Inflammatory macrophage treated with lipopolysaccharide for 1 hour (primary cell): ENCODE measurements at places on chromosomes 3 and 15.

DNA sequence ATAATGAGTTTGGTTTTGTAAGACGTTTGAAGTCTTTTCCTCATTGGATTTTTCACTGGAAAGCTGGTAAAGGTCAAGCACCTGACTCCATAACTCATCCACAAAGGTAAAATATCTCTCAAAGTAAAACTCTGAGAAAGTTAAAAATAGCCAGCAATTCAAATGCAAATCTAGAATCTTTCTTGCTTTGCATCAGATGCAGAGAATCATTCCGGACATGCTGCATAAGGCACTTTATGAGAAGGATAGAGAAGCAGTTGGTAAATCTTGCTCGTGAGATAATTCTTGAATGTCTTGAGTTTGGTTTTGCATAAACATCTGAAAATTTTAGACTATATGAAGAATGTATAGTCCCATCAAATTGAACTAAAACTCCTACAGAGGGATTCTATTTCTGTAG is 9.1 kb downstream of the KCNMB2 start:
- no peak for DNase-seq

GRCh38 chr15:87326269-87326668 is 930.3 kb downstream of the NTRK3 start:
- no peak for DNase-seq

DNA sequence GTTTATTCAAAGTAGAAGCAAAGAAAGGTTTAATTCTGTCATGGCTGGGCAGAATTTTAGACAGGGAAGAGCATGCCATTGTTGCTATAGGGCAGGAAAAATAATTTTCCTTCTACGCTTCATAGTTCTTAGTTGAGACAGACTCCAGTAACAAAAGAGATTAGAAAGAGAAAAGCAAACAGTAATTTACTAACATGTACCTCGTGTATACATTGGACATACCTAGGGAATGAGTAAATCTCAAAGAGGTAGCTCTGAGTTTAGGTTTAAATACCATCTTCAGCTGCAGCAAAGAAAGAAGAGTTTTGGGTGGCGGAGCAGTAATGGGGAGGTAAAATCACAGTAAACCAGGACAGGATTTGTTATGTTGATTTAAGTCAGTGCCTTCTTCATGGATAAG is 416.1 kb downstream of the EPHA6 start:
- no peak for DNase-seq

GRCh38 chr15:63979262-63979793 is 67.0 kb downstream of the DAPK2 start:
- no peak for DNase-seq

GRCh38 chr3:25084016-25084415 is 344.0 kb upstream of the RARB start:
- no peak for DNase-seq

DNA sequence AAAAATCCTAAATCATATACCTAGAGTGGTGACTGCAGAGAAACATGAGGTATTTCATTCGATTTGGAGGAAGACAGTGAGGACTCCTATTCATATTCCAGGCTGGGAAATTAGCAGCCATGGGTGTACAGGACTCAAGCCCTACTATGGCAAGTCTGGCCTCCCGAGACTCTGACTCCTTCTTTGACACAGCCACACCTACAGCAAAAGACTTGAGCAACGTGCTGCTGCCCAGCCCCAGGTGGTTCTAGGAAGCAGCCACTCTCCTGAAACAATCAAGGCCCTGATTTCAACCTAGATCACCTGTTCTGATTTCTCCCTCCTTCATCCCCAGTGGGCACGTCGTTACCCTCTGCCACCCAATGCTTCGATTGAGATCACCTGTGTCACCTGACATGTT is 84.0 kb upstream of the ATP11B start:
- no peak for DNase-seq

GRCh38 chr15:96358001-96358801 is 27.7 kb downstream of the NR2F2 start:
- no peak for DNase-seq

DNA sequence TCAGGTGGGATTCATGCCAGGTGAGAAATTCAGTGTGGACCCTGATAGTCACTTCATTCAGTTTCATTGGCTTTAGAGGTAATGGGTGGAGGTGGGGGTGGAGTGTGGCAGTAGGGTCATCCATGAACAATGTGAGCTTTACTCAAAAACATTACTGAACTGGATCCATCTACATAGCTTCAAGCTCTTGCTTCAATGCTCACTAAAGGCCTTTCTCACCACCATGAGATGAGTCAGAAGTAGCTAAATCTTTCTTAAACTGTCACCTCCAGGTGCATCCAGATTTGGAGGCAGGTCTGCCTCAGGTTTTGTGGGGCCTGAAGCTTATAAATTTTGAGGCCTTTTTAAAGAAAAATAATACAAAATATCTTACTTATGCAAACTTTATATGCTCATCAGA is 363.6 kb downstream of the CHST2 start:
- no peak for DNase-seq

DNA sequence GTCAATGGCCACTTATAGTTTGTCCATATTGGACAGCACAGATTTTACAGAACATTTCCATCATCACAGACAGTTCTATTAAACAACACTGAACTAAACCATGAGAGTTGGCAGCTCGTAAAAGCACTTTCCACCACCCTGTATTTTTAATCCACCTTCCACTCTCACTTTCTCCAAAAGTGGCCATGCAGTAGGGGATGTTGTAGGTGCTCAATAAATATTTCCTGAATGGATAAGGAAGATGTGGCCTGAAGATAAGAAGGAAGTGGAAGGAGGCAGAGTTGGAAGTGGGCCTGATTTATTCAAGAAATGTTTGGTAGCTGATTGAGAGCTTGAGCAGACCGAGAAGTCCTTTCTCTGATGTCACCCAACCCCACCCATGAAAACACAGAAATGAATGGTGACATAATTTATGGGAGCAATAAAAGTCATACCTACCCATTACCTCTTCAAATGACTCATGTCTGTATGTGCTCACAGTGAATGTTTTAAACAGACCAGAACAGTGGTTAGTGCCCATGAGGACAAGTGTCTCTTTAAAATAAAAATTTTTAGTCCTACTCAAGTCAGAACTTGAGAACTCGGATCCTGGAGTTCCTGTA is 39.6 kb upstream of the CTNNB1 start:
- no peak for DNase-seq

DNA sequence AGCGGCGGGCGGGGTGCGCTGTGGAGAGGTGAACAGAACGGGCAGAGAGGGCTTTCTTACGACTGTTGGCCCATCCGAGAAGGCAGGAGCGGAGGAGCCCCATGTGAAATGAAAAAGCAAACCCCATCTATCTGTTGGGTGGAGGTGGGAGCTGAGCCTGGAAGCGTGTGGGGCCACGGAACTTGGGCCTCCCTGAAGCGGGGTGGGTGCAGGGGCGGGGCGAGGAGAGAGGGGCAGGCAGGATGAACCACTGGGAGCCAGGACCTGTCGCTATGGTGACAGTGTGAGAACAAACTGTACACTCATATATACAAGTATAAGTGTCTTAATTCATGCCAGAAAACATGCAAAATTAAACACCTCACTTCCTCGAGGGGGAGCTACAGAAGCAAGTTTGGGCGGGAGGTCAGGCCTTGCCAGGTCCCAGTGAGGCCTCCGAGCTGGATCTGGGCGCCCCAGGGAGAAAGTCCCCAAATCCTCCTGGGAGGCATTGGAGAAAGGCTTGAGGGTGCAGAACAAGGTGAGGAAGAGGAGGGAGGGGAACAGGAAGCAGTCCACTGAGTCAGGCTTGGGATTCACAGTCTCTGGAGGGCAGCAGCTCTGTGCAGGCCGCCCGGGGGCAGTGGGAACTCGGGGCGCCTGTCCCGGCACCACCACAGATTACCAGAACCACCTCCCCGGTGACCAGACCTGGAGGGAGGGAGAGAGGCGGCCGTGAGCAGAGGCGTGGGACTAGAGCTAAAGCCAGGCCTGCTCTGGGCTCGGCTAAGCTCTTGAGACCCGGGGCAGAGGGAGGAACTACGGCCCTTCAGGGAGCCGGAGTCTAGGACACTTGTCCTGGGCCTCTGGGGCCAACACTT is 34.8 kb downstream of the RBPMS2 start:
- no peak for DNase-seq

DNA sequence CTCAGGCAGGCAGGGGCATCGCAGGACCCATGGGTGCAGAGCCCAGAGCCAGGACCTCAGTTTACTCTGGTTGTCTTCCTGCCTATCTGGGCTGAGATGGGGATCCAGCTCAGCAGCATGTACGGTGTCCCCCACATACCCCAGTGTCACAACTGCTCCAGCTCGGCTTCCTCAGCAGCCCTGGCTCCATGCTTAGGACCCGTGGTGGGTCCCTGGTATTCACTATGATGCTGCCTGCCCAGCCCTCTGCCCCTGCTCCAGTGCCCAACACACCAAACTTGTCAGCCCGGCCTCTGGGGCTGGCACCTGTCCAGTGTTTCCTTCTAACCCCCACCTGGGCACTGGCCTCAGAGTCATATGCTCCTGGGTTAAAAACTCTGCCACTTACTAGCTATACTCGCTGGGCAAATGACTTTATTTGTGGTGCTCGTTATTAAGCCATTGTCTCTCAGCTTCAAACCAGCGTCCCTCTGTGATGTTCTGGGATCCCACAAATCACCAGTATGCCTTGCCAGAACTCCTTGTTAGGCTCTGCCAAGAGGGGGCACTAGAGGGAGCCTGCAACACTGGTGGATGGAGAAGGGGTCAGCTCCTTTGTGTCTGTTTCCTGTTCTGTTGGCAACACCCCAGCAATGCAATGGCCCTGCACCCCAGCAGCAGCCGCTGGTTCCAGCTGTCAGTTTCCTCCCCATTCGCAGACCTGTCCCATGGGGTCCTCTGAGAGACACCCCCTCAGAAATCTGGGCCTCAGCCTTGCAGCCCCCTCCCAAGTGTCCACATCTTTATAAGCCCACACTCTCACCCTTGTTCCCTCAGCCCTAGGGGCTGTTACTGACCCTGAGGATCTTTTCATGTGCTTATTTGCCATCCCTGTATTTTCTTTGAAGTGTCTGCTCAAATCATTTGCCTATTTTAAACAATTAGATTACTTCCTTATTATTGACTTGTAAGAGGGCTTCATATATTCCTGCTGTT is 24.1 kb upstream of the MRPS22 start:
- DNase-seq = no peak

GRCh38 chr3:8490079-8490552 is 11.5 kb upstream of the LMCD1 start:
- DNase-seq = peak; percentile 12

GRCh38 chr3:99925584-99926230 is 108.0 kb downstream of the CMSS1 start:
- DNase-seq = no peak

DNA sequence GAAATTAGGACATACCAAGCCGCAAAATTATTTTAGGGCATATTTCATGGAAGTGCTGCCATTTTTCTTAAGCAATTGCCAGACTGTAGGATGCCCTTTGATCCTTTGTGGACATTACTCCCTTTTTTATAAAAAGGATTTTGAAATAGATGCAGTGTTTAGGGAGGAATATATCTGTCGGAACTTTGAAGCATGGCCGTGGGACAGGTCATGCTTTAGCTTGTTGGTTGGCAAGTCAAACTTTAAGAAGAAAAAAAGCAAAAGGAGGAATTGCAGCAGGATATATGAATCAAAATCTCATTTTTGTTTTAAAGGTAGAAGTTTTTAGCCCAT is 122.1 kb downstream of the MCTP2 start:
- DNase-seq = no peak

DNA sequence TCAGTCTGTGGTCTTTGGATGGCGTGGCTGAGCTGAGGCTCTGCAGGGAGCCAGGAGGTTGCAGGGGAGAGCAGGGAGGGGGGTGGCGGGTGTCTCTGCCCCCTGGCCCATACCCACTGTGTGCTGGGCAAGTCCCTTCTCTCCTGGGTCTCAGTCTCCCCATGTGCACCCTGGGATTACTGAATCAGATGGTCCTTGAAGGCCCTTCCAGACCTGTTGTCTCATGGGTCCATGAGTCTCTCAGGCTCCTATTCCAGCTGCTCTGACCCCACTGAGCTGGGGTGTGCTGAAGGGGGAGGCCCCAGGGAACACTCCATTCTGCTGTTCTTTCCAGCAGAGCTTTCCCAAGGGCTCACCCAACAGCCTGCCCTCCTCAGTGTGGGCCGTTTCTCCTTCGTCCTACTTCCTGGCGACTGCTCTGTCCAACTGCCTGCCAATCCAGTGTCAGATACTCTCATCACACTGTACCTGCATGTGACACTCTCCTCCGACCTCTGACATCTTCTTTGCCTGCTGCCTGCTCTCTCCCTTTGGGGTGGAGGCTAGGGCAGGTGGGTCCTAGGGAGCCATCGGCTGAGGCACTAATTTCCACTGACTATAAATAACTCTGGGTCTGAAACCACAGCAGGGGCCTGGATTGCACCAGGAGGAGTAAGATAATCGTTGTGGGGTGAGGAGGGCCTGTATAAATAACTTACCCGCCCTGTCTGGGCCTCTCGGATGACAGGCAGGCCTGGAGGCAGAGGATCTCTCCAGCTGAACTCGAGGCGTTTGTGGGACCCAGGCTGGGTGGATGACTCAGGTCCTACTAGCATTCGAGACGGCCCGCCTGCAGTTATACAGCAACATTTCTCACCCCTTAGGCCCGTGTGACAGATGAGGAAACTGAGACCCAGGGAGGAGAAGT is 67.1 kb downstream of the ATP2B2 start:
- DNase-seq = no peak

GRCh38 chr3:97930018-97930417 is 42.2 kb downstream of the RIOX2 start:
- no peak for DNase-seq

DNA sequence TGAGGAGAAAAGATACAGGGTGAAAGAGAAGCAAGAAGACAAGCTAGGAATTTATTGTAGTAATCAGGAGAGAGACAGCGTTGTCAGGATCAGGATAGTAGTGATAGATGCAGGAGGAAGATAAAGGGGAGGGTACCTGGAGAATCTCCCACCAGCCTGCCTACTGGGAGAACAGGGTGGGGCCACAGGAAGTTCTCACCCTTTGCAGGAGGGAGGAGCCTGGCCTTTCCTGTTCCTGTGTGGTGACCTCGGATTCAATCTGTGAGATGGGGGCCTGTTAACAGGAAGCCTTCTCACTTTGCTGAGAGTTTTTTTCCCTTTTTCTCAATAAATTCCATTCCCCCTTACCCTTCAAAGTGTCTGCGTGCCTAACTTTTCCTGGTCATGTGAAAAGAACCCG is 37.6 kb downstream of the GMPS start:
- DNase-seq = no peak

- DNase-seq = no peak
Measured at GRCh38 chr15:68506071-68506470, 72.7 kb upstream of the CORO2B start.

DNA sequence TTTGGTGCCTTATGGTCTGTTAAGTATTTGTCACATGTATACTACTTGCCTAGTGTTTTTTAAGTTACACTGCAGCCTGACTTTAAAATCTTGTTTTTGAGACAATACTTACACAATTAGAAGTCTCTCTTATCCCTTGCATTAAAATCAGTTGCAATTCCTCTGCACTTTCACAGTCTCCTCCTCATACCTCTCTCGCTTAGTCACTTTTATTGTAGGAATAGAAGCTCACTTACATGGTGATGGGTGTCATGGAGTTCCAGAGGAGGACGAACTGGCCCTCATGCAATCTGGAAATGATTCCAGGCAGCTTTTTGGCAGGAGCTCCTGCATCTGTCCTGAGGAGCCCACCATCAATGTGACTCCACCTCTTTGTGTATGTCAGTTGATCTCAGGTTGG is 238.4 kb upstream of the TBC1D5 start:
- DNase-seq = no peak

- no peak for DNase-seq
Measured at GRCh38 chr3:186802701-186803100, 3.6 kb downstream of the RFC4 start.
